ENCODE measurements at places on chromosomes 12 and 14.

DNA sequence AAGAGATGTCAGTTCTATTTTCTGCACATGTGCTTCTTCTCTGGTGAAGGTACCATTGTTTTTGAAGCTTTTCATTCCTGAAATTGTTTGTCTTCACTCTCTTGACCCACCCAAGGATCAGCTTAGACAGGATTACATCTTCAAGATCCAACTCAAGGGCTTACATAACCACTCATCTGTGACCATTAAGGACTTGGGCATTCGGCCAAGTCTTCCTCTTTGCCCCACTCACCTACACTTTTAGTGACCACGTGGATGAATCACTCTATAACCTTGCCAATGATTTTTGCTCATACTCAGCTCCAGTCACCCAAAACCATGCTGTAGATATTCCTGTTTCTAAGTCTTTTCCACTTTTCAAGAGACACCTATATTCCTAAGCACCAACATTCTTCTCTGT is 36.5 kb upstream of the SSTR1 start:
- no peak overlapping the region for H3K4me3 ChIP-seq
- H3K27me3 ChIP-seq = no peaks in the 10 kb centered on the region
- no peak overlapping the region for H3K27ac ChIP-seq
- no peak for DNase-seq
- H3K4me1 ChIP-seq = no peaks in the 10 kb centered on the region

GRCh38 chr12:116278279-116278626 is 760 bp upstream of the MED13L start:
- H3K27ac ChIP-seq = no peak overlapping the region
- DNase-seq = no peak
- no peaks in the 10 kb centered on the region for H3K27me3 ChIP-seq
- no peaks in the 10 kb centered on the region for H3K36me3 ChIP-seq

DNA sequence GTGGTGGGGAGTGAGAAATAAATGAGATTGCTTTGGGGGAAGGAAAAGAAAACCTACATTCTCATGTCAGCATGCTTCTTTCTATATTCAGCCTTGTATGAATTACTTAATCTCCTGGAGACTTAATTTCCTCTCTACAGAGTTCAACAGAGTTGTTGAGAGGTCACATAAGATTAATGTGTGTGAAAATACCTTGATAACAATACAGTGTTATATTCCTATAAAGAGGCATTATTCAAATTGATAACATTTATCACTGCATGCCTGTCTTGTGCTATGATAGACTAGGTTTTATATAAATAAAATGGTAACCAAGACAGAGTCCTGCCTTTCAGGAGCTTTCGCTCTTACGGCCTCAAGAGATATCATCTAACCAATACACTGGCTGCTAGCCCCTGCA is 9.6 kb downstream of the FLRT2 start:
- DNase-seq = no peak
- no peaks in the 10 kb centered on the region for H3K36me3 ChIP-seq
- H3K27ac ChIP-seq = no peak overlapping the region
- no peaks in the 10 kb centered on the region for H3K27me3 ChIP-seq
- H3K4me1 ChIP-seq = no peaks in the 10 kb centered on the region
- no peak overlapping the region for H3K4me3 ChIP-seq

DNA sequence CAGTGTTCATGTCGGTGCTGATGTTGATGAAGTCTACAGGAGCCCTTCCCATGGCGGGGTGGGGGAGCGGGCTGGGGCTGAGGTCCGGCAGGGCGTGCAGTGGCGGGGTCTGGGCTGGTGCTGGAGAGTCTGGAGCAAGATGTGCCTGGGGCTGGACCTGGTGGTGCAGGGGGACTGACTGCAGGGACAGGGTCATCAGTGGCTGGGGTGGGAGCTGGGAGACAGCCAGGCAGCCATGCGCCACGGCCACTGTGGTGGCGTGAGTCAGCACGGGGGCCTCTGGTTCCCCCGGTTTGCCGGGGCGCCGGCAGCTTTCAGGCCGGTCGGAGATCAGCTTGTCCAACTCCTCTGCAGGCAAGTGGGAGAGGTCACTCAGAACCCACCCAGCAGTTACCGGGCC is 27.6 kb downstream of the FOXN4 start:
- no peak overlapping the region for H3K27ac ChIP-seq
- no peaks in the 10 kb centered on the region for H3K27me3 ChIP-seq
- H3K4me3 ChIP-seq = no peak overlapping the region

GRCh38 chr14:70919774-70920173 is 12.5 kb downstream of the PCNX1 start:
- no peak for DNase-seq
- peaks cover 2% of the 10 kb centered on the region for H3K36me3 ChIP-seq
- H3K4me3 ChIP-seq = no peak overlapping the region
- H3K27me3 ChIP-seq = no peaks in the 10 kb centered on the region

DNA sequence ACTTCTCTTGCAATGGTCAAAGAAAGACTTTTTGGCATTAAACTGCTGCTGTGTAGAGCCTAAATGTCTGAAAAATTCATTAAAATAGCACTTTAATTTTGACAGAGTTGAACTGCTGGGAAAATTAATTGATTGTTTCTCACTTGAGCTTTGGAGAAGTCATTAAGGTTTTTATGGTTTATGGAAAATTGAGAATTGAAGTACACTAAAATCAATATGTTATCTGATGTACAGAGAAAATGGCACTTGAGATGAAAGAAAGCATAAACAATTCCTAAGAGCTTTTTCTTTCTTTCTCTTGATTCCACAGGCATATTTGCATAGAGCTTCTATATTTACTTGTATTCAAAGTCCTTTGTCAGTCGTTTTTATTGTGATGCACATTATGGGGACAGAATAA is 188.5 kb upstream of the CAND1 start:
- no peak for DNase-seq
- no peak overlapping the region for H3K4me3 ChIP-seq
- H3K4me1 ChIP-seq = no peaks in the 10 kb centered on the region

DNA sequence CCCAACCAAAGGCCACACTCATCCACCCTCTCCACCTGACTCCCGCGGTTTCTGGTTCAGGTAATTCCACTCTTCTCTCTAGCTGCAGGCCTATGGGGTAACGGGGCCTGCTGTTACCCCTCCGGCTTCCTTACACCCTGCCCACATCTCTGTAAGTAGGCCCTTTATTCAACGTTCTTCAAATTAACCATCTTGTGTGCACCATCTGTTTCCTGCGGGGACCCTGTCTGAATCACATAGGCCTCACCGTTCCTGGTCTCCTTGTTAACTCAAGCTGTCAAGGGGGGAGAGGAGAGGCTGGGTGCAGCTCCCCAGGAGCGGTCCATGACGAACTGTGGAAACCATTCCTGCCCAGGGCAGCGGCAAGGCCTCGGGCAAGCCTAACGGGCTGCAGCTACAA is 9.3 kb upstream of the DLK1 start:
- H3K4me1 ChIP-seq = no peaks in the 10 kb centered on the region
- no peak overlapping the region for H3K27ac ChIP-seq
- no peak for DNase-seq
- H3K27me3 ChIP-seq = no peaks in the 10 kb centered on the region
- H3K36me3 ChIP-seq = no peaks in the 10 kb centered on the region

GRCh38 chr12:107402041-107403022 is 283.3 kb upstream of the PWP1 start:
- no peak overlapping the region for H3K4me3 ChIP-seq
- DNase-seq = no peak
- no peak overlapping the region for H3K27ac ChIP-seq
- no peaks in the 10 kb centered on the region for H3K4me1 ChIP-seq
- no peaks in the 10 kb centered on the region for H3K27me3 ChIP-seq

- H3K27me3 ChIP-seq = no peaks in the 10 kb centered on the region
- no peaks in the 10 kb centered on the region for H3K4me1 ChIP-seq
- no peak overlapping the region for H3K27ac ChIP-seq
- no peaks in the 10 kb centered on the region for H3K36me3 ChIP-seq
Measured at GRCh38 chr14:70149596-70150165, 39.1 kb downstream of the SLC8A3 start.

DNA sequence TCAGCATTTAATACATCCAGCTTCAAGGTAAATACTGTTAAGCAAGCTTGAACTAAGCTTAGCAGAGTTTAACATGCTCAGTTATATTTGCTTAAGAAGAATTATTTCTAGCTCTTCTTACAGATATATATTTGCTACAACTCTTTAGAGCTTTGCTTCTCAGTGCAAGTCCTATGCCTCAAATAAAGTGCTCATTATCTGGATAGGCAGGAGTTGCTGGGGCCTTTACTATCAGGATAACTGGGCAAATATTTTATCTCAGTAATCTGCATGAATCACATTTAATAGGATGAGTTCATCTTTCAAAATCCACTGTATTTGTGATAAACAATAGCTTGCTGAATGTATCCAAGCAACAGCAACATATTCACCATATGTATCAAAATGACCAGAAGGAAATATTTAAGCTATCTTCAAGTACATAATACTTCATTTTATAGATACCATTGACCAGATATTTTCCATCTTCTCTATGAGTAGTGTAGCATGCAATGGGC is 187.6 kb downstream of the NOVA1 start:
- H3K36me3 ChIP-seq = no peaks in the 10 kb centered on the region
- H3K27ac ChIP-seq = no peak overlapping the region
- no peaks in the 10 kb centered on the region for H3K27me3 ChIP-seq
- no peaks in the 10 kb centered on the region for H3K4me1 ChIP-seq

DNA sequence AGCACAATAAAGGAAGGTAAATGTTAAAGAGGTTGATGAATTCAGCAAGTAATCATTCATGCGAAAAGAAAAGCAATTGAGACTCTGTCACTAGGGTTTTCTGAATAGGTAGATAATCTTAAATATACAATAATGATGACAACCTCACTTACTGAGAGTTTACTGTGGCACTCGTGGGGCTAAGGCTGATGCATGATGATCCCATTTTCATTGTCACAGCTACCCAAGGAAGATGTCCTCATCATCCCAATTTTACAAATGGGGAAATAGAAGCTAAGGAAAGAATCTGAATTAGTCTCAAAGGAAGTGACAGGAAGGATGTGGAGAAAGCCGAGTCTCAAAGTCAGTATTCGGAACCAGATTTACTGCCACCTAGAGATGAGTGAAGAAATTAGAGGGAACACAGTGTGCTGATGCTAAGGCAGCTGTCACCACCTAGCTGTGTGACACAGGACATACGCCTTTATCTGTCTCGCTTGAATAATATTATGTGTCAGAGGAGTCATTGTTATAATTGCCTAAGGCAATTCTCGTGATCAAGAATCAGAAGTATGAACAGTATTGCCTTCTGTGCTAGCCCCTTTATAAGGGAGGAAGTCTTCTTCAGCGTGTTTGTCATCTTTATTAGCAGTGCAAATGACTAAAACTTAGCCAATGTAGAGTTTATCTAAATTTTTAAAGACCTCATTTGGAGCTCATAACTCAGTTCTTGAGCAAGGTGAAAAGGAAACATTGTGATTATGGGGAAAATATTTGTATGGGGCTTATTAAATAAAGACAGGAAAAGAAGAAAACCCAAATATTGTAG is 63.2 kb downstream of the ERGIC2 start:
- no peaks in the 10 kb centered on the region for H3K27me3 ChIP-seq
- no peak overlapping the region for H3K27ac ChIP-seq
- peaks cover 1% of the 10 kb centered on the region for H3K4me1 ChIP-seq
- no peak overlapping the region for H3K4me3 ChIP-seq
- H3K36me3 ChIP-seq = no peaks in the 10 kb centered on the region
- DNase-seq = no peak

- no peaks in the 10 kb centered on the region for H3K4me1 ChIP-seq
- no peak overlapping the region for H3K4me3 ChIP-seq
- H3K36me3 ChIP-seq = no peaks in the 10 kb centered on the region
- no peak for DNase-seq
- no peak overlapping the region for H3K27ac ChIP-seq
- H3K27me3 ChIP-seq = no peaks in the 10 kb centered on the region
Measured at GRCh38 chr14:92581966-92582566, 68.5 kb downstream of the RIN3 start.

GRCh38 chr14:87231336-87232026 is 761.5 kb downstream of the GALC start:
- no peaks in the 10 kb centered on the region for H3K36me3 ChIP-seq
- no peak overlapping the region for H3K27ac ChIP-seq
- no peak overlapping the region for H3K4me3 ChIP-seq
- no peaks in the 10 kb centered on the region for H3K27me3 ChIP-seq
- no peak for DNase-seq
- H3K4me1 ChIP-seq = no peaks in the 10 kb centered on the region

GRCh38 chr14:79111987-79112501 is 941.9 kb downstream of the NRXN3 start:
- no peak overlapping the region for H3K27ac ChIP-seq
- peaks cover 2% of the 10 kb centered on the region for H3K4me1 ChIP-seq
- H3K27me3 ChIP-seq = no peaks in the 10 kb centered on the region
- H3K4me3 ChIP-seq = no peak overlapping the region
- no peak for DNase-seq
- no peaks in the 10 kb centered on the region for H3K36me3 ChIP-seq

DNA sequence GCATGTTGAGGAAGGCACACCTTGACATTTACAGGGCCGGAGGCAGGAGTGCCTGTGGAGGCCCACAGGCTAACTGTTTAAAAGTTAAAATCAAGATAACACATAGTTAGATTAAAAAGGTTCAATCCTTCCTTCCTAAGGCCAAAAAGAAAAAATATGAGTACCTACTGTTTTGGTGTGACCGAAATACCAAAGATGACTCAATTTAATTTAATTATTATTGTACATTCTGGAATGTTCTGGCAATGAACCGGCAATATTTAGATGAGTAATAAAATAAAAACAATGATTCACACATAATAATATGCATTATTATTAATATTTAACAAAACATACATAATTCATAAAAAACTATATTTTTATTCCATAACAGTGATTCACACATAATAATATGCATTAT is 136.8 kb upstream of the NTF3 start:
- H3K4me1 ChIP-seq = no peaks in the 10 kb centered on the region
- H3K36me3 ChIP-seq = no peaks in the 10 kb centered on the region
- H3K27ac ChIP-seq = no peak overlapping the region

DNA sequence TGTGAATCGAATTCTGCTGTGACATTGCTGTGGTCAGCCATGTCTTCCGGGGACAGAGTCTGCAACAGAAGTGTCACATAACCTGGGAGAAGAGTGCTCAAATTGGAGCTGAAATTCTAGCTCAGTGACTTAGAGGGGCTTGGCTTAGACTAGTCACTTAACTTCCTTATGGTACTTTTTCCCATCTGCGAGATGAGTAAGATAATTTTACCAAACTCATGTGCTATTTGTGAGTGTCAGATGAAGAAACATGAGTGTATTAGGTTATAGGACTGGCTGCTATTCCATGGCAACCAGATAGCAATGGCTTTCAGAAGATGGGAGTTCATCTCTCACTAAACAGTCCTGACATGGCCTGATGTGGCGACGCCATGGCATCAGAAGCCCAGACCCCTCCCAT is 104.1 kb downstream of the CHST11 start:
- no peaks in the 10 kb centered on the region for H3K4me1 ChIP-seq
- H3K36me3 ChIP-seq = no peaks in the 10 kb centered on the region
- no peak for DNase-seq
- H3K27me3 ChIP-seq = no peaks in the 10 kb centered on the region

DNA sequence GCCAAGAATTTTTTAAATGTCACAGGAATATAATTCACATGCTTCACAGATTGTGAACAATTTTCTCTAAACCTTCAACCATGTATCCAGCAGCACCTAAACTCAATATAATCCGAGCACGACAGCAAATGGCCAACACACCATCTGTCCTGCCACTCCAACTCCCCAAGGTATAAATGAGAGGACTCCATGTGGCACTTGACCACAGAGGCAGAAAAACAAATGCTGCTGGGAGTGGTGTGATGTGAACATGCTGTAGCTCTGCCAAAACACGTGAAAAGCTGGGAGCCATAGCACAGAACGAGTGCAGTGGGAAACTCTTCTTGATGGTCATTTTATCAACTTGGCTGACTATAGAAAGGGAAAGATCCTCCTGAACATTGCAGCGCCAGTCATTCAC is 70.9 kb downstream of the LLPH start:
- no peaks in the 10 kb centered on the region for H3K4me1 ChIP-seq
- no peak for DNase-seq
- no peaks in the 10 kb centered on the region for H3K27me3 ChIP-seq
- H3K4me3 ChIP-seq = no peak overlapping the region
- no peak overlapping the region for H3K27ac ChIP-seq
